Glutamatergic neuron (in vitro differentiated cells): ENCODE measurements at places on chromosomes 1 and 21. TPM values are rescaled to one million over a fixed set of nuclear protein-coding genes. Genes with fewer than 3 reads are reported as not detected.

- H3K27ac ChIP-seq = no peak overlapping the region
- H3K36me3 ChIP-seq = peaks cover 10% of the 10 kb centered on the region
- no peak for DNase-seq
- H3K27me3 ChIP-seq = peaks cover 5% of the 10 kb centered on the region
- no peak overlapping the region for H3K4me3 ChIP-seq
Measured at GRCh38 chr1:110418729-110419128, 11.2 kb upstream of the LAMTOR5 start.

- peaks cover 9% of the 10 kb centered on the region for H3K4me1 ChIP-seq
- no peak for DNase-seq
- H3K36me3 ChIP-seq = no peaks in the 10 kb centered on the region
- H3K27ac ChIP-seq = no peak overlapping the region
Measured at GRCh38 chr1:25562101-25562927, 18.9 kb downstream of the LDLRAP1 start.

DNA sequence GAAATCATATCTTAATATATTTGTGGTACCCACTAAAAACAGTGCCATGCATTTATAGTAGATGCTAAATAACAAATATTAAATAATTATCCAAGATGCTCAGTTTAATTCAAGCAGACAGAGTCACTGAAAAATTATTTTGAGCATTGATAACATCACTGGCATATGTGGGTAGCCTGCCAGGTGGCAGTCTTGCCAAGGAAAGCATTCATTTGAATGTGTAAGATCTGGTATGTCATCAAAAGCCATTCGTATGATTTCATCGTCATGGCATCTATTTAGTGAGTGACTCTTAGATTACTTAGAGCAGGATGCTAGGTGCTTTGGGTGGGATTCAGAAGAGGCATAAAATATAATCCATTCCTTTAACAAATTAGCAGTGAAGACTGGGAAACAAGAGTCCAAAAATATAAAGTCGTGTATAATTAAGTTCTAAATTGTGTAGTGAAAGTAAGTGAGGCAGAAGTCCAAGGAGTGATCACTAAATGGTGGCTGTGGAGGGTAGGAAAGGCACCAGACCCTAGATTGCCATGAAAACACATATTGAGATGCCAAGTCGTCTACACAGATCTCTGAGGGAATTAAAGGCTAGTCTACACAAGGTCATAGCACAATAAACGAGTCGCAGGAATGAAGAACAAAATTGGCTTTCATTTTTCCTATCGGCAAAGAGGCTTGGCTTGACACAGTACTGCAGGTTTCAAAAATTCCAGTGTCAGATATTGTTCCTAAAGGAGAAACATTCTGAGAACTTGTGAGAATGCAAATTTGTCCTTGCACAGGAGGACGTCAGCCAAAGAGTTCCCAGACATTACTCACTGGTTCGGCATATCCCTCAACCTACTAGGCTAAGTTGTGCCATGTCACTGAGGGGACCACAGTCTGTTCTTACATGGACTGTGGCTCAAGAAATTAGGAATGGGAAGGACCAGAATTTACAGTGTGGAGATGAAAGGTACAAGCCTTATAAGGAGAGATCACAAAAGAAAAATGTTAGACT lies 130.8 kb downstream of the LYPLAL1 start:
- no peaks in the 10 kb centered on the region for H3K4me1 ChIP-seq
- H3K27ac ChIP-seq = no peak overlapping the region
- H3K36me3 ChIP-seq = peaks cover 7% of the 10 kb centered on the region

DNA sequence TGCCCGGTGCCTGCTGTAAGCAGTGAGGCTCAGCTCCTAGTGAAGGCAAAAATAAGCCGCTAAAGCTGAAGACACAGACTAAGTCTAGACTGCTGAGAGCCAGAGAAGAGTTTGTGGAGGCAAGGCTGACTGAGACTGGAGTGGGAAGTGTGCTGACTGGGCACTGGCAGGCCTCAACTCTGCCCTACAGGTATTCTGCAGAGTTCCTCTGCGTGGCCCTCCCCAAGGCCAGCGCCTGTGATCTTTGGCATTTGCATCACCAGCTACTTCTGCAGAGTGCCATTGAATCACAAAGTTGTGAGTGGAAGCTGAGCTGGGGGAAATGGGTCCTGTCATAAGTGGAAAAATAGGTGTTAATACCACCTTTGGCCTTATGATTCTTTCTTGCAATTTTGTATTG lies 905.7 kb downstream of the PLA2G4A start:
- no peak overlapping the region for H3K27ac ChIP-seq
- peaks cover 6% of the 10 kb centered on the region for H3K36me3 ChIP-seq
- DNase-seq = no peak
- peaks cover 1% of the 10 kb centered on the region for H3K27me3 ChIP-seq
- no peaks in the 10 kb centered on the region for H3K4me1 ChIP-seq
- H3K4me3 ChIP-seq = no peak overlapping the region

GRCh38 chr1:157829210-157829609 lies 9.3 kb upstream of the FCRL1 start:
- DNase-seq = no peak
- no peak overlapping the region for H3K27ac ChIP-seq
- H3K4me3 ChIP-seq = no peak overlapping the region

DNA sequence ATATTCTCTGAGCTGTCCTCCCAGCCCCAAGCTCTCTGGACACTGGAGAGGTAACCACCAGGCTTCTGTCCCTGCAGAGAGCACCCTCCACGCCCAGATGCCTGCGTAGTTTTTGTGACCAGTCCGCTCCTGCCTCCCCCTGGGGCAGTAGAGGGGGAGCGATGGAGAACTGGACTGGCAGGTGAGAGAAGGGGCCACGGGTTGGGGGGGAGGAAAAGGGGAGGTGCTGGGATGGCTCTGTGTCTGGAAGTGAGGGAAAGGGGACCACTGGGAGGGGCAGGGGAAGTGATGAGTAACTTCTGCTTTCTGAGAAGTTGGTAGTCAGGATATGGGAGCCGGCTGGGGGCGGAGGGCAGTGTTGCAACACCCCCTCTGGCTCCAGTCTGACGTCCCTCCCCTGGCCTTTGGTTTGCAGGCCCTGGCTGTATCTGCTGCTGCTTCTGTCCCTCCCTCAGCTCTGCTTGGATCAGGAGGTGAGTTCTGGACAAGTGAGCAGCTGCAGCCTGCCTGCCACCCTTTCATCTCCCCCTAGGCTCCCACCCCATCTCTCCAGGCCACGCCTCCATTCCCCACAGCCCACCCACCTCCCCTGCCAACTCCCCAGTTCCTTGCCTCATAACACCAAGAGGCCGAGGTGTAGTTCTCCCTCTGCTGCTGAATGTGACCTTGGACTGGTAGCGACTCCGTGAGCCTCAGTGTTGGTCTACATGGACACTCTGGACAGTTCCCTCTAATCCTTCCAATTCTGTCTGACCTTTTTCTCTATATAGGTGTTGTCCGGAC lies 3.1 kb downstream of the ADAMTSL4 start:
- H3K27me3 ChIP-seq = peaks cover 11% of the 10 kb centered on the region
- H3K4me3 ChIP-seq = no peak overlapping the region
- peaks cover 3% of the 10 kb centered on the region for H3K4me1 ChIP-seq
- H3K36me3 ChIP-seq = no peaks in the 10 kb centered on the region
- DNase-seq = no peak

DNA sequence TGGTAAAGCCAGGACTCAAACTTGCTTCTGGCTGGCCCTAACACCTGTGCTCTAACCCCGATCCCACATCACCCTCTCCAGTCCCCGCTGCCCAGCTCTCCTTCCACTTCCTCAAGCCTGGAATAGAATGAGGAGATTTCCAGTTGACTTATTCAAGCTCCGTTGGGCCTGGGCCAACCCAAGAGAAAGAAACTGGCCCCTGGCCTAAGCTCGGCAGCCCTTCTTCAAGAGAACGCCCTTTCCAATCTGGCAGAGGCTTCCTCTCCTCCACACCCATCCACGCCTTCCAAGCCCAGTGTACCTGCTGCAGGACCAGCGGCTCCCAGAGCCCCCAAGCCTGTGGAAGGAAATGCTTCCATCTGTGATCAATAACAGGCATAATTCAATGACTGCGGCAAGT lies 51.9 kb downstream of the LRRN2 start:
- no peak overlapping the region for H3K4me3 ChIP-seq
- H3K27me3 ChIP-seq = peaks cover 6% of the 10 kb centered on the region
- no peak overlapping the region for H3K27ac ChIP-seq
- DNase-seq = no peak

DNA sequence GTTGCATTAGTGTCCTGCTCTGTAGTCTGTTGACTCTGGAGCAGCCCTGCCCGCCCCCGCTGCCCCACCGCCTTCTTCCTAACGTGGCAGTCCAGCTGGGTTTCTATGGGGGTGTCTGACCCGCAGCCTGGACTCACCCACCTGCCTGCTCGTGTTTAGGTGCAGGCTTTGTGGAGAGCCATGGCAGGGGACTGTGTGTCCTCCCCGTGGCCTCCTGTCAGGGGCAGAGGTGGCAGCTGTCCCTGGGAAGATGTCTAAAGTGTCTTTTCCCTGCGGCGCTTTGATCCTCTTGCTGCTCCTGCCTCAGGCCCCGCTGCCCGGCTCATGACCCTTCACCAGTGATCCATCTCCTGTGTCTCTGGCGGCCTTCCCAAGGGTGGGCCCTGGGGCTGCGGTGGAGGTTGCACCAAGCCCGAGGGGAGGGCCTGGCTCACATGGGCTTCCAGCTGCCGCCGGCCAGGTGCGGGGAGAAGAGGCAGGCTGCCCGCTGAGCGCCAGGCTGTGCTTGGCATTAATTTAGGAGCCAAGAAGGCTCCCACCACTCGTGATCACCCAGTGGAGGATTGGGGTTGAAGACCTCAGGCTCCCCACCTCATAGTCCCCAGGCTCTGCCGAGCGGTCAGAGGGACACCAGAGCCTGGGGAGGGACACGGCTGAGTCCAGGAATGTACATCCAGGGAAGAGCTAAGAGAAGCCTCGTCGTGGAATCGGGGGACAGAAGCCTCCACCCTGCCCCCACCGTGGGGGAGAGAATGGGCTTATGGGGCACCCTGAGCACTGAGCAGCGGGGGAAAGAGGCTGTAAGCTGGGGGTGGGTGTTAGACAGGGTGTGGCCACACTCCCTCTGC lies 44.1 kb downstream of the COL18A1 start:
- DNase-seq = peak; percentile 15
- H3K4me1 ChIP-seq = peaks cover 4% of the 10 kb centered on the region
- H3K27me3 ChIP-seq = peaks cover 13% of the 10 kb centered on the region
- no peak overlapping the region for H3K4me3 ChIP-seq
- no peak overlapping the region for H3K27ac ChIP-seq

GRCh38 chr1:84246213-84246612 lies 55.3 kb upstream of the SAMD13 start:
- H3K27me3 ChIP-seq = no peaks in the 10 kb centered on the region
- no peaks in the 10 kb centered on the region for H3K36me3 ChIP-seq

- no peak for DNase-seq
- H3K27me3 ChIP-seq = no peaks in the 10 kb centered on the region
- H3K4me1 ChIP-seq = no peaks in the 10 kb centered on the region
- H3K27ac ChIP-seq = no peak overlapping the region
- H3K36me3 ChIP-seq = no peaks in the 10 kb centered on the region
- H3K4me3 ChIP-seq = no peak overlapping the region
Measured at GRCh38 chr1:7824701-7825100, 28.2 kb downstream of the UTS2 start.

DNA sequence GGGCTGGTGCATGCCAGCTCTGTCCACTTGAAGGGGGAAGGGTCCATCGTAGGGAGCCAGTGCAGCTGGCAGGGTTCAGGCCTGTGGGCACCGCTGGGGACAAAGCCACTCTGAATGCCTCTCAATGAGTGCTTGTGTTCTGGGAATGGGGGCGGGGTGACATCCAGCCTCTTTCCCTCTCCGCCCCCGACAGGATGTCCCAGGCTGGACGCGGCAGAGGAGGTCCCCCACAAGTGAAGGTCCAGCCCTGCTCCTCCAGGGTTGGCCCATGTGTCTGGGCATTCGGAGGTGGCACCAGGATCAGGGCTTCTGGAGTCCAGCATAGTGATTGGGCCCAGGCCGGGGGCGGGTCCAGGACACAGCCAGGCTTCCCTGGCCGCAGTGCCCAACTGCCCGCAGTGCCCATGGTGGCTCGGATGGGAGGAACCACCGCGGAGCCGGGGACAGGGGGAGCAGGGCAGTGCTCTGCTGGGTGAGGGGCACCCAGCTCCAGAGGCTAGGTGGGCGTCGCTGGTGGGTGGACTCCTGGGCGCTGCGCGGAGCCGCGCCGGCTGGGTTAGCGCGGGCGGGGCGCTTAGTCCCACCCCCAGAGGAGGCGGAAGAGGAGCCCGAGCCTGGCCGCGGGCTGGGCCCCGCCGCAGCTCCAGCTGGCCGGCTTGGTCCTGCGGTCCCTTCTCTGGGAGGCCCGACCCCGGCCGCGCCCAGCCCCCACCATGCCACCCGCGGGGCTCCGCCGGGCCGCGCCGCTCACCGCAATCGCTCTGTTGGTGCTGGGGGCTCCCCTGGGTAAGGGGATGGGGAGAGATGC lies at the start of gene SHISA4:
TSS of gene SHISA4 (plus strand) at position 617 of the 808 bp plus-strand sequence. CDS start at position 714, 97 bp downstream.
- no peaks in the 10 kb centered on the region for H3K36me3 ChIP-seq
- H3K4me3 ChIP-seq = peak within 1 kb of the TSS; percentile 82
- peaks cover 8% of the 10 kb centered on the region for H3K4me1 ChIP-seq
- peak within 1 kb of the TSS; percentile 6 for H3K27ac ChIP-seq

DNA sequence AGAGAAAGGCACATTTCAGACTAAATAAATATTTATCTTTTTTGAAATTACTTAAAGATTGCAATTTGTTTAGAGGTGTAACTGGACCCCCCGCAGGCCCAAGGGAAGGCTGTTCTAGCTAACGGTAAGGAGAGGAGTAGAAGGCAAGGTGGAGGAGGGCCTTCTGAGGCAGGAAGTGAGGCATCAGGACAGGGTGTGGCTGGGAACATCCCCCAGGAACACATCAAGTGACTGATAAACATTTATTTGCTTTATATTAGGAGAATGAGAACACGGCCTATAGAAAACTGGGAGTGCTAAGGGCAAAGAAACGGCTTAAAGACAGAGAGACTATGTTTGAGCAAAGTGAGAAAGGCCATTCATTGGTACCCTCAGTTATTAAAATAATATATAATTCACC lies 23.2 kb downstream of the HIVEP3 start:
- peaks cover 4% of the 10 kb centered on the region for H3K27me3 ChIP-seq
- no peak overlapping the region for H3K4me3 ChIP-seq
- DNase-seq = no peak
- H3K27ac ChIP-seq = no peak overlapping the region
- no peaks in the 10 kb centered on the region for H3K36me3 ChIP-seq

DNA sequence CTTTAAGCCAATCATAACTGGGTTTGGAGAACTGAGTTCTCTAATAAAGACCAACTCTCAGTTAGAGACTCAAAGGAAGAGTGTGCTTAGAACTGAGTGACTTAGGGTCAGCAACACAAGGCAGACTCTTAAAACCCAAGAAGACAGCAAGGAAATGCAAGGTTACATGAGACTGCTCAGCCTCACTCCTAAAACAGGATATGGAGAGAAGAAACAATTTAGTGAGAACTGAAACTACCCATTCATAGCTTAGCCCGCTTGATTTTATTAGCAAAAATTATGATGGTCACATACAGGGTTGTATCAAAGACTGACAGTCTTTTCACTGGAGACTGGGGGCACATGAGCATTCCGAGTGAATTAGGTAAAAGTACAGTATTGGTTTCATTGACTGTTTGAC lies 78.9 kb upstream of the DMRTA2 start:
- no peaks in the 10 kb centered on the region for H3K4me1 ChIP-seq
- no peak for DNase-seq
- no peaks in the 10 kb centered on the region for H3K27me3 ChIP-seq
- no peak overlapping the region for H3K4me3 ChIP-seq
- no peak overlapping the region for H3K27ac ChIP-seq

- peaks cover 18% of the 10 kb centered on the region for H3K27me3 ChIP-seq
- H3K4me1 ChIP-seq = no peaks in the 10 kb centered on the region
- DNase-seq = peak; percentile 56
- H3K27ac ChIP-seq = no peak overlapping the region
Measured at GRCh38 chr1:47507881-47508701, 70.2 kb downstream of the FOXD2 start.

- peaks cover 5% of the 10 kb centered on the region for H3K4me1 ChIP-seq
- peak overlapping the region; percentile 91 for H3K4me3 ChIP-seq
- peaks cover 6% of the 10 kb centered on the region for H3K27me3 ChIP-seq
- peak overlapping the region; percentile 86 for H3K27ac ChIP-seq
Measured at GRCh38 chr1:227735539-227736285, 477 bp downstream of the SNAP47 start.

The CLCA1 gene
- total RNA-seq = not detected

The FAM72A gene
- 1.5 TPM for total RNA-seq

The SYTL1 gene
- 3.2 TPM for total RNA-seq

The C1orf74 gene
- 2.3 TPM for total RNA-seq
